Stimulated activated CD8-positive, alpha-beta memory T cell treated with anti-CD3 and anti-CD28 coated beads, Interleukin-15, amount 100 ng/mL, for 24 hours (primary cell): ENCODE measurements at places on chromosomes 7 and 10.

GRCh38 chr7:71785216-71785615, 626.9 kb downstream of the CALN1 start:
- no peak for DNase-seq

GRCh38 chr10:92790440-92790839, 57.9 kb upstream of the EXOC6 start:
- no peak for DNase-seq

DNA sequence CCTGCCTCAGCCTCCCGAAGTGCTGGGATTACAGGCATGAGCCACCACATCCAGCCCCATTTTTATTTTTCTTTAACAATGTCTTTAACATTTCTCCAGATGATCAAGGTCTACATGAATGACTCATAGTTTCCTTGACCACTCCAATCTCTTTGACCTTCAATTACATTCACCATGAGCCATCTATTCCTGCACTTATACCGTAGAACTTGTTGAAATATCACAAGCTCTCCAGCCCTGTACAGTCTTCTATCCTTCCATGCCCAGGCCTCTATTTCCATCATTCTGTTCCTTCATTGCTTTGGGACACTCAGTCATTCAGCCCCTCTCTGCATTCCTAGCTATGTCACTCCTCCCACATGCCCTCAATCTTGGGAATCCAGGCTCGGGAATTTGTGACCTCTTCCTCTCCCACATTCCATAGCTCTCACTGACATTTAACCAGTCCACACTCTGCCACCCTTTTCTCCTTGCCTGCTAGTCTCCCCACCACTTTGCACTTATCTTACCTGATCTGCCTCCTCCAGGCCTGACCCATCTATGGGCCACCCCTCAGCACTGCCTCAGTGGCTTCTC, 151.8 kb upstream of the STK17A start:
- DNase-seq: no peak

DNA sequence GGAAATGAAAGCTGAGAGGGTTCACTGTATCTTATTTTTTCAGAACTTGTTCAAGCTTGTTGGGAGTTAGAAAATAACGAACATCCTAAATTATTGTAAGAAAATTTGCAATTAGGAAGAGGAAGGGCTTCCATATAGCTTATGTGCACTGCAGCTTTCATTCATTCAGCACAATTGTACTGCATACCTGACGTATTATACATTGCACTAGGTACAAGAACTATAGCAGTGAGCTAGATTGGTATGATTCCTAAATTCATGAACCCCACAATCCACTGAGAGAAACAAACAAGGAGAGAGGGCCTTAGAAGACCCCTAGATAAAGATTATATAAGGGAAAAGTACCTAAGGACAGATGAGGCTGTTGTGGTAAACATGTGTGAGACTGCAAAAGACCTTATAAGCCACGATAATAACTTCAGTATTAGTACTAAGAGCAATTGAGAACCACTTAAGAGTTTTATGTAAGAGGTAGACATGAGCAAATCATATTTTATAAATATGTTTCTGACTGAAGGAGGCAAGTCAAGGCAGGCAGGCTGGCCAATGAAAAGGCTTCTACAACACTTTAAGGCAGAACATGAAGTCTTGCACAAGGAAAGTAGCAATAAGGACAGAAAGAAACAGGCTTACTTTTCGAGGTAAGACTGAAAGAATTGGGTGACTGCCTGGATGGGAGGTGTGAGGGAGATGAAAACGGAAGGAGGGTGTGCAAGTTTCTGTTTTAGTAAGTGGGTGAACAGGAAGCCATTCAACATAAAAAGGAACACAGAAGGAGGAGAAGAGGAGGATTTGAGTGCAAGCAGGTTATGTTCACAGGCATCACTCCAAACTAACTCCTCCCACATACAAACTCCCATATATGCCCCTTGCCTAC, 77.9 kb upstream of the LRRN3 start:
- no peak for DNase-seq

- DNase-seq: no peak
Observed at GRCh38 chr7:110664803-110665202, 426.1 kb upstream of the LRRN3 start.

DNA sequence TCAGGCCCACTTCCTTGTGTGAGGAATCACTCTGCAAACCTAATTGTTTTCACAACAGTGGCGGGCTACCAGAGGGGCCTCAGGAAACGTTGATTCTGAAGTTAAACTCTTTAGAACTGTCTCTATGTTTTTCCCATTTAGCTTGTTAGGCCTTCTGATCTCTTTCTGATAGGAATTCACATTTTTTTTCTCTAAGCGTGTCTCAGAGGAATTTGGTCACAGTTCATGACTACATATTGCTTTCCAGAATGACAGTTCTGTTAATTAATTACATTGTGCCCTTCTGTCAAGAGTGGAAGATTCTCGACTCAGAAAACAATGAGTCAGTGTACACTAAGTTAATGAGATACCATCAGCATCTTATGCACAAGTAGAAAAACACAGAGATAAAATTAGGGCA, 469.2 kb upstream of the C7orf33 start:
- DNase-seq: no peak

- no peak for DNase-seq
Observed at GRCh38 chr10:100101192-100102076, 19.8 kb upstream of the CPN1 start.

- no peak for DNase-seq
Observed at GRCh38 chr7:16348251-16348650, 73.1 kb downstream of the CRPPA start.

GRCh38 chr10:34504534-34504933, 310.6 kb downstream of the PARD3 start:
- DNase-seq: no peak

- DNase-seq: no peak
Observed at GRCh38 chr7:3200504-3200903, 100.5 kb upstream of the SDK1 start.

GRCh38 chr10:102620138-102620590, 24.1 kb upstream of the TRIM8 start:
- no peak for DNase-seq

DNA sequence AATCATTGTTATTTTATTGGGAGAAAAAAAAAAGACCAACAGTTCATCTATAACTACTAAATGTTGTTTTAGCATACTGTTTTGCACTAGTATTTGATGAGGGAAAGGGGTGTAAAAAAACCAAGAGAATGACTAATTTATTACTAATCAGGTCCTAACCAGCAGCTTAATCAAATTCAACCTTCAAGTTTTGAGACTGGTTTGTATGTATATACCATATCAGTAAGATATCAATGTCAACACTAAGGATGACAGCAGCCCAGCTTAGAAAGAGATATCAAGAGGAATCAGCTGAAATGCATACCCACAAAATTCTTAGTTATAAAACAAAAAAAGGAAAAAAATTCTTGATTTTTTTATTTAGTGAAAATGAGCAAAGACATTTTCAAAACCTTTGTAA, 122.6 kb downstream of the KMT2C start:
- no peak for DNase-seq

- no peak for DNase-seq
Observed at GRCh38 chr10:119306514-119306951, 99.2 kb downstream of the GRK5 start.

DNA sequence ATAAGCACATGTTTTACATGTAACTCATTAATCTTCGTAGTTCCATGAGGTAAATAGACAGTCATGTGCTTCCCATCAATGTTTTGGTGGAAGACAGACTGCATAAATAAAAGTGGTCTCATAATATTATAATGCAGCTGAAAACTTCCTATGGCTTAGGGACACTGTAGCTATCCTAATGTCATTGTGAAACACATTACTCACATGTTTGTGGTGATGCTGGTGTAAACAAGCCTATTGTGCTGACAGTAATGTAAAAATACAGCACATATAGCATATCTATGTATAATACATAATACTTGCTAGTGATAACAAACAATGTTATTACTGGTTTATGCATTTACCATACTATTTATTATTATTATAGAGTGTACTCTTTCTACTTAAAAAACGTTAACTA, 37.2 kb upstream of the PLXDC2 start:
- no peak for DNase-seq

DNA sequence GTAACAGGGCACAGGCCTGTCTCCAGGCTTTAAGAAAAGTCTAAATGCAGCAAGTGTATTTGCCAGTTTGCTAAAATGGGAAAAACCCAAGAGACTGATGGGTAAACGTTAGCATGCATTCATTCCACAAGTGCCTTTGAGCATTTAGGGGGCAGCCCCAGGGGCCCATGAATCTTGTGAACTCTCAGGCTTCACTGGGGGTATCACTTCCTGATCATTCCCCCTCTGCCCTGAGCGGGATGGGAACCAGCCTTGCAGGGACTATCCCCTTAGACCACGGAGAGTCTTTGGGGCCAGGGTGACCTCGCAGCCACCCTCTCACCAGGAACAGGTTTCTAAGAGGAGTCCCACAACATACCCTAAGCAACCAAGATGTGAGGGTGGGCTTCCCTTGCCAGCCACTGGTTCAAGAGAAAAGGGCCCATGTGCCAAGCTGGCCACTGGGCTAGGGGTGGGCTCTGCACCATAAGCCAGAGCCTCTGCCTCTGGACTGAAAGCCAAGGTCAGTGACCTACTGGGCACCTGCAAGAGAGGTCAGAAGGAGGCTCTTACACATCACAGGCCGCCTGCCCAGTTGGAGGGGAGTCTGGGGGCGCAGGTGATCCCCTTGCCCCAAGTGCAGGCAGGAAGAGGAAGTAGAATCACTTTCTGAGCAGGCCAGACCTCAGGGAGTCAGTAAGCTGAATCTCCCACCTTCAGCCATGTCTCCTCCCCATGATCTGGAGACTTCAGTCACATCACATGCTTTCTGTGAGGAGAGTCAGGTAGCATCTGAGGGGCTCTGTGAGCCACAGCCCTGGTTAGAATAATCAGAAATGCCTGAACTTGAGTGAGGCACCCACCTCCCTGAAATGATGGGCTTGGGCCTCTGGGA, 75.0 kb downstream of the C10orf105 start:
- no peak for DNase-seq

DNA sequence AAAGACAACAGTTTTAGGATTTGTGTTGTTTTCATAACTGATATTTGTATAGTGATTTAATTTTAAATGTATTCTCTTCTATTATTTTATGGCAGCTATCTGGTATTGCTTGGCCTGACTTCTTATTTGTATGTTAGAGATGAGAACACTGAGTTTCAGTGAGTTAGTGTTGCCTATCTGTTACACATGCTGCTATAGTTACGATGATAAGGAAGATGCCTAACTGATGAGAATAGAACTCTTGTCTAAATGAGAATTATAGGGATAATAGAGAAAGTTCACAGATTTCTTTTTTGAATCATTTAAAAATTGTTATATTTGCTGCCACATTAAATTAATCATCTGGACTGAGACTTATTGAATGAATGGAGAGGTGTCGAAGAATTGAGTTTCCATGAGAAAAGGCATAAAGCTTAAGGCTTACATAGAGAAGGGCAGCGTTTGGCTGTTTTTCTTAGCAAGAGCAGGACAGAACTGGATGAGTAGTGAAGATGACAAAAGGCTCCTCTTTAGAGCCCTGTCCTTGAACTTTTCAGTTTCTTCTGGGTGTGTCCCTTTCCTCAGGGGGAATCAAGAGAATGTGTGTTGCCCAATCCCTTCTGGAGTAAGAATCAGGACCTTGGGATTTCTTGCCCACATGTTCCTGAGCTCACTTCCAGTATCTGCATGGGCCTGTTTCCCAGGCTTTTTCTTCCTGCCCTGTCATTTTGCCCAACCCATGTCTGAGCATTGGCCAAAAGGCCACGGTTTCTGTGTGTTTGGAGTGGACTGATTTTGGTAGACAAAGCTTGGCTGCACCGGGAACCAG, 195.6 kb upstream of the CSTF2T start:
- DNase-seq: no peak

GRCh38 chr10:1240341-1240775, 184.2 kb downstream of the WDR37 start:
- no peak for DNase-seq

- DNase-seq: no peak
Observed at GRCh38 chr10:12202226-12202625, 6.2 kb downstream of the CDC123 start.

- no peak for DNase-seq
Observed at GRCh38 chr10:47258921-47259320, 41.1 kb upstream of the GDF10 start.

DNA sequence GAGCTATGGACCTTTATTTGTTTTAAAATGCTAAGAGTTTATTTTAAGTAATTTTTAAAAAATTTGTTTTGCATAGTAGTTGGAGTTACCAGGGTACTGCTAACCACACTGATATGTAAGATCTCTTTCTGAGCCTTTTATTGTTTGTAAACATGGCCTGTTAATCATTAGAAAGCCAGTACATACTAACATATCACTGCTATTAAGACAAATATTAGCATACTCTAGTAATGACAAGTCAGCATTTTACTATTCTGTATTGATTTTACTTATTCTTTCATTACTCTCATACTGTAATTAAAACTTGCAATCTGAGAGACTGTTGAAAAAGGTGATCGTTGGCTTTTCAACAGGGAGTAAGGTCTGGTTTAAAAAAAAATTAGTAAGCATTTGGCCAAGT, 66.7 kb downstream of the PTEN start:
- DNase-seq: no peak

DNA sequence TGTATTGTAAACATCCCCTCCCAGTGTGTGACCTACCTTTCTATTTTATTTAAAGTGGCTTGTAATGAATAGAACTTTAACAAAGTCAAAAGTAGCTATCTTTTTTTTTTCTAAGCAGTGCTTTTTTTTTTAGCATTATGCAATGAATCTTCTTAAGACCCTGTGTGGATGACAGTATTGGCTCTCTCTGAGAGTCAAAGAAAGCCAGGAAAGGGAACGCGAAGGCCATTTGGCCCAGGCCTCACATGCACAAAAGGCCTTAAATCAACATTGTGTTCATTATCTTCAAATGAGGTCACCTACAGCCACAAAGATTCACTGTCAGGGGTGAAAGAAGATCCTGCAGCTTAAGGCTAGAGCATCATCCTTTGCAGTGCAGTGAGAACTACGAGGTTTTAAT, 721.5 kb downstream of the GRID1 start:
- DNase-seq: no peak

DNA sequence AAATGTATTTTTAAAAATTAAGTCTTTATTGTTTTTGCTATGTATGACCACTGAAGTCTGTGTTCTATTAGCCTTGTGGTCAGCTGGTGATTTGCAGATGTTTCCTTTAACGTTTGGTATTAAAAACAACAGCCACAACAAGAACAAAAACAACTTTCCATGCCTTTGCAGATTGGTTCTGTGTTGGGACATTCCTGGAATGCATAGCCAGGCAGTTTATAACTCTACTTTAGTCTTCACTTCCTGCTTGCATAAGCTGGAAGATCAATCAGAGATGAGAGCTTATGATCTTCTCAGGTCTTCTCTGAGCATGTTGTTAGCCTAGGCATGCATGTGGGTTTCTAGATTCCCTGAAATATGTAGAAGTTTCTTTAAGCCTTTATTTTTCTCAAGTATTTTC, 58.9 kb upstream of the SEMA3C start:
- DNase-seq: no peak

DNA sequence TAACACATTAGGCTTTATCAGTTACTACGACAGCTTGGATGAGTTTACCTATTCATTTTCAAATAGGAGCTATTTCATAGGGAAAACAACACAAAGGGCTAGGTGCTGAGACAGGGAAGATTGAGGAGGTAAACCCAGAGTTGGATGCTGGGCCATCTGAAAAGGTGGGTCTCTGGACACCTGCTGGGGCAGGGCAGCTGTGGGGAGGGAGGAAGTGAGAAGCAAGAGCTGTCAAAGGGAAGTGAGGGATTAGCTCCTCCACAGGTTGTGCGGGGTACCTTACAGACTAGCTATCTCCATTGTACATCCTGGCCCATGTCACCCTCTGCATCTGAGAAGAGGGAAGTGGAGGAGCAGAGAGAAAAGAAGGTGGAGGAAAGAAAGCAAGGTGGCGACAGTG, 48.9 kb downstream of the BLNK start:
- DNase-seq: no peak

GRCh38 chr7:146359176-146359575, 242.6 kb downstream of the CNTNAP2 start:
- DNase-seq: no peak
